MG63 (cell line): ENCODE measurements at places on chromosomes 7 and 10. TPM values are rescaled to one million over a fixed set of nuclear protein-coding genes. Genes with fewer than 3 reads are reported as not detected.
A peak's percentile ranks its signal among the peaks of the same experiment; 100 is the strongest.

DNA sequence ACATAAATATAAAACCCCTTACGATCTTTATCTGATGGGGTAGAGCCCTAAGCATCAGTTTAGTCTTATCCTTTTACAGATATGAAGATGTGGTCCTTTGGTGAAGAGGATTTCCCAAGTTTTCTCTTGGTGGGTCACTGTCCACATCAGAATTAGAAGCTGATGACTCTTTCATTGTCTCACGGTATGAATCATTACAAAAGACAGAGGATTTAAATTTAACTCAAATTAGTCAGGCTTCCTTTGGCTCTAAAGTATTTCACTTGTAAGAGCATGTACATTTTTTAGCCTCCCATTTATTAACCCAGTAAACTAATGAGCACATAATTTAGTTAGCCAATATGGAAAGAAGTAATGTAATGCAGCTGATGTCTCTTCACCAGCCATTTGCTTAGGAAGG lies 49.9 kb upstream of the TMEM26 start:
- no peak for DNase-seq

DNA sequence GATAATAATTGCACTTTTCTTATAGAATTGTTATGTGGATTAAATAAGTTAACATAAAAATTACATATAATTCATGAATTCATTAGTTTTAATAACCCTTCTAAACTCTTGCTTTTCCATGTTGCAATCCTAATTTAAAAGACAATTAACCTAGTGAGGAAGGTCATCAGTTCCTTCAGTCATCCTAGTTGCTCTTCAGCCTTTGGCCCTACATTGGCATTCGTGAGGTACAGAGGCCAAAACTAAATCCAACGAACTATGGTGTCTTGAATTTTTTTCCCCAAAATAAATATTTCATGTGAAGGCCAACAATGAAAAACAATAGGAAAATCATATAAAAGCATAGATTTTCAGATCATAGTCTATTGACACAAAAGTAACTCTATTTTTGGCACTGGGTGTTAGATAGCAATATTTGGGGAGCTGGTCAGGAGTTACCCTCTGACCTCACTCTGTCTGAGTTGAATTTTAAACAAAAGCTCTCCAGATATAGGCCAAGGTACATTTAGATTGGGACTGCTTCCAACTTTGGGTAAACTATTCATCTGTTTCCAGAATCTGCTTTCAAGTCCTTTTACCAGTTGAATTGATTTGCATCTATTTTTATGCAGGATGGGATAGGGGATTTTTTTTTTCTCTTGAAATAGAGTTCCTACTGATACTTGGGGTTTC lies 104.5 kb downstream of the SEM1 start:
- DNase-seq, result no peak

- no peak for DNase-seq
Observed at GRCh38 chr7:130293521-130293920, 560 bp downstream of the CPA4 start.

DNA sequence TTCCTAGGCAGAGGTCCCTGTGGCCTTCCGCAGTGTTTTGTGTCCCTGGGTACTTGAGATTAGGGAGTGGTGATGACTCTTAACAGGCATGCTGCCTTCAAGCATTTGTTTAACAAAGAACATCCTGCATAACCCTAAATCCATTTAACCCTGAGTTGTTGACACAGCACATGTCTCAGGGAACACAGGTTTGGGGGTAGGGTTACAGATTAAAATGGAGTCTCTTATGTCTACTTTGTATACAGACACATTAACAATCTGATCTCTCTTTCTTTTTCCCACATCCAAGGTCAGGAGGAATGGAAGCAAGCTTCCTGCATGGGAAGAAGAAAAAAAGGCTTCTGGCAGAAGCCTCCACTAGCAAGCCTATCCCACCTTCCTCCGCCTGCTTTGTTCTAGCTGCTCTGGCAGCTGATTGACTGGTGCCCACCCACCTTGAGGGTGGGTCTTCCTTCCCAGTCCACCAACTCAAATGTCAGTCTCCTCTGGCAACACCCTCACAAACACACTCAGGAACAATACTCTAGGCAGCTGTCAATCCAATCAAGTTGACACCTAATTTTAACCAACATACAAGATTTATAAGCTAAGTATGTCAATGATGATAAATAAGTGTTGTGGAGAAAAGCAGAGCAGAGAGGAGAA lies 176.5 kb upstream of the CCZ1B start:
- no peak for DNase-seq

- DNase-seq, result no peak
Observed at GRCh38 chr7:130789436-130789835, 55.4 kb upstream of the KLF14 start.

DNA sequence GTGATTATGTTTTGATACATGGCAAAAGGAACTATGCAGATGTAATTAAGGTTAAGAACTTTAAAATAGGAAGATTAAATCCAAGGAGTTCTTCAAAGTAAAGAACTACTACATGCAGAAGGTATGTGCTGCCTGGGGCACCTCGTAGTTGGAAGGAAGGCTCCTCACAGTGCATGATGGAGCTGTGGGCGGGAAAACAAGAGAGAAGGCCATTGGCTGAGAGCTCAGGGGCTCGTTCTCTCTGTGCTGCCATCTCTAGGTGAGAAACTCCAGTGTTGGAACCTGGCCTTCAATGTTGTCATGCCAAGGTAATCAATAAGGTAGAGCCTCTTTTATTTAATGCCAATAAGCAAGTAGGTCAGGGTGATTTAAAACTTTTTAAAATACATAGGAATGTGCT lies 391.4 kb upstream of the ETV1 start:
- peak; percentile 10 for DNase-seq

GRCh38 chr7:23357190-23358093 lies 58.3 kb downstream of the MALSU1 start:
- no peak for DNase-seq

DNA sequence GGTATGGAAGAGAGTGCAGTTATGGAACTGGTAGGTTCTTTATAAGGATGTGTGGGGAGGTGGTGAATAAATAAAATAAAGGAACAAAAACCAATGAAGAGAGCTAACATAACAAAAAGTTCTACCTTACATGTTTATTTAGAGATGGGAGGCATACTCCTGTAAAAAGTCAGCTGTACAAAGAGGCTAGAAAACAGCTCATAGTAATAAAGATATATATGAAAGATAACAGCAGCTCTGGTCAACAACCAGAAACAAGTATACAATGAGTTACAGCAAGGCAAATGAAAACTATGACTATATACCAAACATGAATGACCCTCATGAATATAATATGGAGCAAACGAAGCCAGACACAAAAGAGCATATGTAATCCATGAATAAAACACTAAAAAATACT lies 62.0 kb downstream of the FAM13C start:
- no peak for DNase-seq

GRCh38 chr10:124213471-124213870 lies 120.1 kb upstream of the CHST15 start:
- DNase-seq, result no peak

GRCh38 chr7:116986611-116987565 lies 33.6 kb downstream of the ST7 start:
- no peak for DNase-seq

DNA sequence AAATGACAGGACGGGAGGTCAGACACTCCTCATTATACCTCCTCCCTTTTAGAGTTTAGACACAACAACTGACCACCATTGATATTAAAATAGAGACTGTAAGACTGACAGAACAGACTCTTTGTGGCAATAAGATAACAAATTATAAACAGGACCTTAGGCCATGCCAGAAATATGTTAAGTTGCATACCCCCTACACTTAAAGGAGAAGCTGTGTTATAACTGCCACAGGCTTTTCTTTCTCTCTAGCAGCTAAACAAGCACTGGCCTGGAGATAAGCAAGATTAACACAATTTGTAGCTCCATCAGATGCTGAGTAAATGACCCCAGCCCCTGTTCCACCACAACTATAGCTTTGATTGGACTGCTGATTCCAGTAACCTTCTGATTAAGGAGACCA lies 10.5 kb upstream of the UNC5B start:
- DNase-seq, result no peak

GRCh38 chr7:49766966-49767365 lies 6.5 kb upstream of the VWC2 start:
- no peak for DNase-seq

GRCh38 chr10:74086317-74086716 lies 64.3 kb downstream of the AP3M1 start:
- DNase-seq, result no peak

DNA sequence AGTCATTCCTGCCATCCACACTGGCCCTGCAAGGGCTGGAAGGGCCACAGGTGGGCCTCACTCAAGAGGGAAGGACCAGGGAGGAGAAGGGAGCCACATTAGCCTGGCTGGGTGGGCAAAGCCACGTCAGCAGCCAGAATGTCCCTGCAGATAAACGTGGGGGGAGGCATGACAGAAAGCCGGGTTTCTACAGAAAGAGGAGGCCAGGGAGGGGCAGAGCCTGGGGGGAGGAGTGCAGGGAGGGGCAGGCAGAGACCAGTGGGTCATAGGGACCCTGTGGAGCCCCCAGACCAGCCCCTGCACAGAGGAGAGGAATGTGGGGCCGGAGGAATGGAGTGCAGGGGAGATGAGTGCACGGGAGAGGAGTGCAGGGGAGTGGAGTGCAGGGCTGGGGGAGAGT lies 590.2 kb downstream of the PTPRN2 start:
- DNase-seq, result no peak

DNA sequence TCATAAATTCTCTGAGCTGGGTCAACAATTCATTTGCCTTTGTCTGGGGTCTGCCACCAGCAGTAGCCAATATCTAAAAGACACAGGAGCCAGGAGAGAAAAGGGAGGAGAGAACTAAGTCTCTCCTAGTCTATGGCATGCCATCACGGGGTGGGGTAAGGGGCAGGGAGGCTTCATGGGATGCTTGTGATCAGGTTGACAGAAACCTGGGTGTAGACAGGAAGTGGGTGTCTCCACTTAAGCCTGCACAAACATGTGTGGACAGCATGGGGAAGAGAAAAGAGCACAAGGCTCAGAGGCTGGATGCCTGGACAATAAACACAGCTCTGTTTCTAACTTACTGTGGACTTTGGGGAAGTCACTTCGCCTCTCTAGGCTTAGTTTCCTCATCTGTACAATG lies 11.5 kb upstream of the C10orf53 start:
- DNase-seq, result no peak

DNA sequence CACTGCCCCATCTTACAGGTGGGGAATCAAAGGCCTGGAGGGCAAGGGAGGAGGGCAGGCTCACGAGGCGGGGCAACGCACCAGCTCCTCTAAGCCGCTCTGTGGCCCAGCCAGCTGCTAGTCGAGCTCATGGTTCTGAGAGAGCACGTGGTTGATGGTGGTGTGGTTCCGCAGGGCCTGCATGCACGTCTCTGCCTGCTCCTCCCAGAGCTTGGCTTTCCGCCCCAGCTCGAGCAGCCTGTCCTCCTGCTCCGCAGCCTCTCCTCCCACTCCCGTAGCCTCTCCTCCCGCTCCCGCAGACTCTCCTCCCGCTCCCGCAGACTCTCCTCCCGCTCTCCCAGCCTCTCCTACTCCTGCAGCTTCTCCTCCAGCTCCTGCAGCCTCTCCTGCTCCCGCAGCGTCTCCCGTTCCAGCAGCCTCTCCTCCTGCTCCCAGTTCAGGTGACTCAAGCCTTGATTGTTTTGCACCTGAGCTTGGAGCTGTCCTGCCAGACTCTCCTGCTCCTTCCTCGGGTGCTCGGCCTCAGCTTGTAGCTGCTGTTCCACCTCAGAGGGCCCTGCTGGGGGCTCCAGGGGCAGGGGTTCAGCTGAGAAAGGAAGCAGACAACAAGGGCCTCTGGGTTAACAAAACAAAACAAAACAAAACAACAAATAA lies 19.1 kb upstream of the MTPAP start:
- no peak for DNase-seq

DNA sequence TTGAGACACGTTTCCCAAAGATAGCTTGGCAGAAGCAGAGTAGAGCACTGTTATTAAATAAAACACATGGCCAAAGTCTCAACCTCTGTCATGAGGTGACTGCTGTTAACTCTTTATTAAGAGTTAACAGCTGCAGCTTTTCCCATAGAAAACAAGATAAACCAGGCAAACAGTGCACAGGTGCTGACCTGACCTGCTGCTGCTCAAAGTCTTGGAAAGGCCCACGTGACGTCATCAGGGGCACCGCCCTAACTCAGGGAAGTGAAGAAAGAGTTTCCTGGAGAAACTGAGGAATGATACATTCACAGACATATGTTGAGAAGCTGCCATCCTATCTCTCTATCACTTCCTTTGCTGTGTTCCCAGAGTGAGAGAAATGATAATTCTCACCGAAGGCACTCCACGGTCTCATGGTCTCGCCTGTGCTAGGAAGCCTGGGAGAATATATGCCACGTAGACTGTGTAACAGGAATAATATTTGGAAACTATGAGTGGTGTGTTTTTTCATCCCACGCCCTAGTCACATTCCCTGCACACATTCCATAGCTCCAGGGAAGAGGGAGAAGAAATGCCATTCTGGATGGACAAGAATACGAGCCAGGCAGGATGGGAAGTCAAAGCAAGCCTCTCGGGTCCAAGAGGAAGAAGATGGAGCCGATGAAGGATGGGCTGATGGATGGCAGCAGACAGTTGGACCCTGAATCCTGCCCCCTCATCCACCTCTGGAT lies 146.2 kb upstream of the NFE2L3 start:
- DNase-seq, result no peak

Gene KRIT1
- total RNA-seq, result 19.7 and 54.3 TPM in 2 replicates

Gene CAV2
- 55.9 and 58.1 TPM in 2 replicates for total RNA-seq

Gene PIP
- not detected in 2 replicates for total RNA-seq

Gene ZNF679
- total RNA-seq, result not detected in 2 replicates

Gene PPP1R9A
- 1.7 and 3.1 TPM in 2 replicates for total RNA-seq

Gene NPC1L1
- 0.07 TPM in 1 of 2 replicates, not detected in the other for total RNA-seq

Gene PTPRZ1
- total RNA-seq, result not detected in 2 replicates

Gene CHN2
- 3.7 and 20.1 TPM in 2 replicates for total RNA-seq

Gene INHBA
- 0.07 and 0.56 TPM in 2 replicates for total RNA-seq

Gene CPA2
- 1.0 and 1.6 TPM in 2 replicates for total RNA-seq
